ENCODE measurements at places on chromosomes 7 and 10. TPM values are rescaled to one million over a fixed set of nuclear protein-coding genes. Genes with fewer than 3 reads are reported as not detected.

DNA sequence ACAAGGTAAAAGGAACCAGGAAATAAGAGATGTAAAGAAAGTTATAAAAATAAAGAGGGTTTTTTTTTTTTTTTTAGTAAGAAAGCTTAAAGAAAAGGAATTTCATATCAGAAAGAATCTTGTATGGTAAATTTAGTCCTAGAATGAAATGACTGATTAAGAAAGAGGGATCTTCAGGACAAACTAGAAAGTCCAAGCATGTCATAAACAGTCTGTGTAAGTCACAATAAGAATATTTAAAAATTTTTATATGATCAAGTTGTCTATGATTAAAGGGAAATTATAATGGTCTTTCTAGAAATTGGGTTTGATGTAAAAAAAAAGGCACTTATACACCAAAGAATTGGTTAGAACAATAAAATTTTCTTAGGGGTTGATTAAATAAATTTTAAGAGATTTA lies 289.5 kb downstream of the XPNPEP1 start:
- H3K27ac ChIP-seq: no peak overlapping the region
- no peaks in the 10 kb centered on the region for H3K36me3 ChIP-seq
- no peaks in the 10 kb centered on the region for H3K27me3 ChIP-seq
- no peaks in the 10 kb centered on the region for H3K4me1 ChIP-seq
- DNase-seq: no peak
- no peak overlapping the region for H3K4me3 ChIP-seq

DNA sequence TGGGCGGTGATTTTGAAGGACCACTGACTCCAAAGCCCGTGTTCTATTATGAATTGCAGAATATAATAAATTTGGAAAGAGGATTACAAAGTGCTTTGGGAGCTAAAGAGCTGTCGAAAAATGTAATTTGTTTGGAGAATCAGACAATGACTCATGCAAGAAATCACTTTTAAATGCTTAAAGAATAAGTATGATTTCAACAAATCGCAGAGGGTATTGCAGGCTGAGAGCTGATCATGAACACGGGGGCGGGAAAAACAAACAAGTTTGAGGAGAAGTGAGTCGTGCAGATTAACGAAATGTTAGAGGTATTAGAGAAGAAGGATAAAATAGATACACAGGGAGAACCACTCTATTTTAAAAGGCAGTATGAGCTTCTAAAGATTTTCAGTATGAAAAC lies 4.9 kb upstream of the HACD1 start:
- no peak overlapping the region for H3K27ac ChIP-seq
- no peaks in the 10 kb centered on the region for H3K36me3 ChIP-seq
- no peaks in the 10 kb centered on the region for H3K4me1 ChIP-seq
- no peaks in the 10 kb centered on the region for H3K27me3 ChIP-seq

Gene DNAH11
- total RNA-seq: 0.28 TPM

Gene OR2A5
- total RNA-seq: not detected

- H3K4me1 ChIP-seq: peaks cover 25% of the 10 kb centered on the region
- DNase-seq: no peak
- no peak overlapping the region for H3K4me3 ChIP-seq
- peaks cover 2% of the 10 kb centered on the region for H3K36me3 ChIP-seq
- no peaks in the 10 kb centered on the region for H3K27me3 ChIP-seq
- H3K27ac ChIP-seq: no peak overlapping the region
These were observed 8.0 kb downstream of the SUFU start for GRCh38 chr10:102511583-102512274.

Gene NODAL
- total RNA-seq: not detected

DNA sequence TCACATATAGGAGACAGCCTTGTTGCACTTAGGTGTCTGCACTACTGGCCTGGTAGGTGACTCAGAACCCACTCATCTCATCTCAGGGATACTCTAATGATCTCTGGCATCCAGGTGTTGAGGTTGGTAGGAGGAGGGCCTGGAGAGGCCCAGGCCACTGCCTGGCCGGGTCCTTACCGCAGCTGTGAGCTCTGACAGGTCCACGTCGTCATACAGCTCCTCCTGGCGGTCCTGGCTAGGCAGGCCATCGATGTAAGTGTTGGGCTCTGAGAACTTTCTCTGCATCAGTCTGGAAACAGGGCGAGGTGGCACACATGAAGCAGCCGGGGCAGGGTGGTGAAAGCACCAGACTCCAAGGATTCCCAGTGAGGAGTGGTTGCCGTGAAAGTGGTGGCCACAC lies 62.1 kb downstream of the VWA2 start:
- no peaks in the 10 kb centered on the region for H3K36me3 ChIP-seq
- DNase-seq: no peak
- H3K27me3 ChIP-seq: no peaks in the 10 kb centered on the region
- H3K4me1 ChIP-seq: peaks cover 4% of the 10 kb centered on the region

GRCh38 chr10:108409306-108409705 lies 1244.8 kb upstream of the SORCS1 start:
- H3K36me3 ChIP-seq: no peaks in the 10 kb centered on the region
- H3K27ac ChIP-seq: no peak overlapping the region
- no peak overlapping the region for H3K4me3 ChIP-seq
- no peak for DNase-seq

DNA sequence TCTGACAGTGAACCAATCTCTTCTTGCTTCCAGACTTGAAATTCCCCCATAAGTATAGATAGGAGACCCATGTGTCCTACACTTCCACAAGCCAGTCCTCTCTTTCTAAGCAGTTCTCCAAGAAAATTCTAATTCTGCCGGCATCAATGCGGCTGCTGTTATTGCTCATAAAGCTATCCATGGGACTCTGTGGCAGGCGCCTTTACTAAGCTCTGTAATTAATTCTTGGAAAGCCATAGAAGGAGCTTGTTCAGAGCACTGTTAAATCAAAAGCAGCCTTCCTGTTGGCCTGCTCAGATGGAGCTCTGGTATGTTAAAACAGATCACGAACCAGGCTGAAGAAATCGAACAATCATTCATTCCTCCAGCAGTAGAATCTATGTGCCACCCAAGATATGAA lies 244.3 kb upstream of the NFE2L3 start:
- H3K36me3 ChIP-seq: no peaks in the 10 kb centered on the region
- no peaks in the 10 kb centered on the region for H3K27me3 ChIP-seq
- DNase-seq: no peak
- no peak overlapping the region for H3K27ac ChIP-seq
- H3K4me3 ChIP-seq: no peak overlapping the region

DNA sequence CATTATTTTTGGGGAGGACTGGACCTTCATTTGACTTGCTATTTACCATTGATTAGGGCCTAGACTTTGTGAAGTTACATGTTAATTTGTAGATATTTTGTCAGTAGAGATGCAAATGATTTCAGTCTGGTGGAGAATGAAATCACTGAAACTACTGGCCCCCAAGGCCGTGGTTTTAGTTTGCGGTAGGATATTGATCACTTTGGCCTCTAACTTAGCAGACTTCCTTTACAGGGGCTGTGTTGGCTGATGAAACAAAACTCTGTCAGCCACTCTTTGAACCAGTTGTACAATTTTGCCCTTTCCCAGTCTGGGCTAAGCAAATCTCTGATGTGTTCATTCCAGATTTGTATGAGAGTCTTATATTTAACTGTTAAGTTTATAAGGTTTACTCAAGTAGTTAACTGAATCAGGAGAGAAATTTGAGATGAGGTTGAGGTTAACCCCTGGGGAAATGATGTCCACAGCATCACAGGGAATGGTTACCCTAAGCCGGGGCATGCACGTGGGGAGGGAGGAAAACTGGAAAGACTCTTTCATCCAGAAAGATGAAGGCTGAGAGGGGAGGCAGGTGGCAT lies 105.7 kb upstream of the INSIG1 start:
- H3K36me3 ChIP-seq: no peaks in the 10 kb centered on the region
- H3K4me3 ChIP-seq: no peak overlapping the region

Gene ST8SIA6
- total RNA-seq: 1.2 TPM

DNA sequence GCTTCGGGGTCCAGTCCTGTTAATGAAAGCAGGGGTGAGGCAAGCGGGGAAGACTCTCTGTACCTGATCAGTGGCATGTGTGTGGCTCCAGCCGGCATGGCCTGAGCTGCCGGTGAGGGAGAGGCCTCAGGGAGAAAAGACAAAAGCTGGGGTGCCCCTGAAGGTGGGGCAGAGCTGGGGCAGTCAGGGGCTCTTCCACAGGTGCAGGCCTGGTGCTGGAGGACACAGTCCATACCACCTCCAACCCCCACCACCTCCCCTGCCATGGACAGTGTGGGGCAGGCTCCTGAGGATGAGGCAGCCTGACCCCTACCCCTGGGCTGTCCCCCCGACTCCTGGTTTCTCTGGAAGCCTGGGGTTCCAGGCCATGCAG lies 129.5 kb downstream of the LHPP start:
- H3K27me3 ChIP-seq: no peaks in the 10 kb centered on the region
- no peaks in the 10 kb centered on the region for H3K36me3 ChIP-seq
- H3K4me1 ChIP-seq: peaks cover 19% of the 10 kb centered on the region
- no peak overlapping the region for H3K27ac ChIP-seq

- H3K4me3 ChIP-seq: no peak overlapping the region
- H3K36me3 ChIP-seq: no peaks in the 10 kb centered on the region
- H3K4me1 ChIP-seq: no peaks in the 10 kb centered on the region
- no peak overlapping the region for H3K27ac ChIP-seq
- DNase-seq: no peak
- H3K27me3 ChIP-seq: peaks cover 16% of the 10 kb centered on the region
These were observed 92.9 kb upstream of the GNA12 start for GRCh38 chr7:2936891-2937580.

DNA sequence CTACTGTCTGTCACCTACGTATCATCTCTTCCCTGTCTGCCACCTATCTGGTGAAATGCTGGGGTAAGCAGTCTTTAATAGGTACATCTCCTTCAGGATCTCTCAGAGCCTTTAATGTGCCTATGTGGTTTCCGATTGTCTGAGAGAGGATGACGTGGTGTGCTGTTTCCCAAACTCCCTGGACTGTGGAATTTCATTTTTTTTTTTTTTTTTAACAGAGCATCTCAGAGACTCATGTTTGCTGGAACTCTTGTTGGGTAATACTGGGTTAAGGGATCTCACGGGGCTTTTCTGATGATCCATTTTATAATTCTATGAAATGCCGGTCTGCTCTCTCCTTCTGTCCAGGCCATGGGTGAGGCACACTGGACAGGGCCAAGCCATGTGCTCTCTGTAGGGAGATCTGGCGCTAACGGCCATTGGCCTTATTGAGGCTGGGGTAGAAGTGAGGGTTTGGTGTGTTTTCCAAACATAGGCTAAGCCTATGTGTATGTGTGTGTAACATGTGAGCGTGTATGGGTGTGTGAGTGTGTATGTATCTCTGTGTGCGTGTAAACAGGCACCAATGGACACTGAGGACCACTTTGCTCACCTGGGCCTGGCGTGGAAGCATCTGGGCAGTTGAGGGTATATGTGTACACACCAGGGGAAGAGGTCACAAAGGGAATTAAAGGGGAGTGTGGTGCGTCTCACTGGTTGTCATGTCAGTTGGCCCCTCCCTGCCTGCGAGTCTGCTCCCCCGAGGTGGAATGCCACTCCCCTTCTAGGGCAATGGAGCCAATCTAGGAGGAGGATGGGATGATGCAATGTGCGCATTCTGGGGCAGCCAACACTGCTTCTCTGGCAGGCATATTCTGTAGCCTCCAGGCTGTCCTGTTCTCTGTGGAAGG lies 7.8 kb downstream of the ADRA2A start:
- H3K4me1 ChIP-seq: no peaks in the 10 kb centered on the region
- no peak overlapping the region for H3K27ac ChIP-seq
- peaks cover 4% of the 10 kb centered on the region for H3K27me3 ChIP-seq
- DNase-seq: no peak

DNA sequence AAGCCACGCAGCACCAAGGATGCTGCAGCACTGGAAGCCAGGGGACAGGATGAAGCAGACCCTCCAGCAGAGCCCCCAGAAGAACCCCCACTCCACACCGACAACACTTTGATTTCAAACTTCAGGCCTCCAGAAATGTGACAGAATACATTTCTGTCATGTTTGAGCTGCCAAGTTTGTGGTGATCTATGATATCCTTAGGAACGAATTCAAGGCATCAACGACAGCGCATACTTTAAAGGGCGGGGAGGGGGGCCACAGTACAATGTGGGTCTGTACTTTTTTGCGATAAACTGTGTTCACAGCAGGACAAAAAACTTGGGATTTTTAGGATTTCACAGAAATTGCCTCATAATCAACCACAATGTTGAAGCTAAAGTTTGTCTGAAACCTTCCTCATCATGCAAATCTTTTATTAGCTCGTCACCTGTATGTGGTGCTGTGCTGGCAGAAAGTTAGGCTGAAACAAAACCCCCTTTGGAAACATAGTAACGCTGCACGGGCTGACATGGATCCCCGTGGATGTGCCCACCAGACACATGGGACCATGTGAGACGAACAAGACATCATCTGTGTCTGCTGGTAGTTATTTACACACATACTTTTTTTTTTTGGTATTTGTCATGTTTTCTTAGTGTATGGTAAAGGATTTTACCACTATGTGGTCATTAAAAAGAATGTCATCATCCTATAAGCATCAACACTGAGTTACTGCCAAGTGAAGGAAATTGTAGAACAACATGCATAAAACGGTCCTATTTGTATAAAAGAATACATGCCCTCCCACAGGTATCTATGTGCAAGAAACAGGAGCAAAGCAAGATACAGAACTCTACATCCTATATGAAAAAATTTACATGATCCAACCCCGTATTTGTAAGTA lies 113.3 kb upstream of the AFAP1L2 start:
- no peaks in the 10 kb centered on the region for H3K27me3 ChIP-seq
- DNase-seq: no peak
- H3K4me1 ChIP-seq: no peaks in the 10 kb centered on the region
- no peaks in the 10 kb centered on the region for H3K36me3 ChIP-seq

DNA sequence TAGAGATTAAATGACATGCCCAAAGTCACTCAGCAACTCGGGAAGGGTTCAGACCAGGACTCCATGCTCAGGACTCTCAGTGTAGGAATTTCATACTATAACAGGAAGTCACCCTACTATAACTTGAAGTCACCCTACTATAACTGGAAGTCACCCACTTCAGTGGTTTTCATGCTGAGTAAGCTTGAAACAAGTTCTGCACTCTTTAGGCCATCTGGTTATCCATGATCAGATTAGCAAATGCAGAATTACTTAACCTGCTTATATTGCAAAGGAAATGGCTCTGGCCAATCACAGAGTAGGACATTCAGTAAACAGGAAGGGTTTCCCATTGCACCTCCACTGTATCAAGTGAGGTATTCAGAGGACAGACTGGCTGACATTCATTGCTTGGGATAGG lies 1240.4 kb downstream of the GATA3 start:
- no peak for DNase-seq
- H3K27ac ChIP-seq: no peak overlapping the region
- no peaks in the 10 kb centered on the region for H3K4me1 ChIP-seq
- no peaks in the 10 kb centered on the region for H3K36me3 ChIP-seq
- no peaks in the 10 kb centered on the region for H3K27me3 ChIP-seq
- no peak overlapping the region for H3K4me3 ChIP-seq

Gene TM9SF3
- 60.6 TPM for total RNA-seq

DNA sequence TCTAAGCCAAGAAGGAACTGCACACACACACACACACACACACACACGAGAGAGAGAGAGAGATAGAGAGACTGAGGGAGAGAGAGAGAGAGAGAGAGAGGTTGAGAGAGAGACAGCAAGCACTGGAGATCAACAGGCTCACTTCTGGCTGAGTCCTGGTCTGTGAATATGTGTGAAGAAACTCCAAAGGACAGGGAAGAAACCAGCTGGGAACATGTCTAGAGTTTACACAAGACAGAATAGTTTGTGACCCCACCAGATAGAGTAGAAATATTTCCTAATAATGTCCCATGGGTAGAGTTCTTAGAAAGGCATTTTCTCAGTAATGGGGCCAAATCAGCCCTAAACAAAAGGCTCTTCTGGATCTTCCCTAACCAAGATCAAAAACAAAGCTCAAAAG lies 155.5 kb upstream of the IGFBP3 start:
- no peaks in the 10 kb centered on the region for H3K27me3 ChIP-seq
- no peaks in the 10 kb centered on the region for H3K4me1 ChIP-seq
- DNase-seq: no peak
- H3K4me3 ChIP-seq: no peak overlapping the region
- H3K36me3 ChIP-seq: no peaks in the 10 kb centered on the region
- H3K27ac ChIP-seq: no peak overlapping the region

Gene SPDYE2
- total RNA-seq: not detected

Gene FKBP9
- total RNA-seq: 23.2 TPM

Gene ZNF736
- total RNA-seq: 8.0 TPM

Gene TRIM73
- not detected for total RNA-seq

Data from psoas muscle (tissue), 8 donors.